ENCODE measurements at places on chromosomes 3 and 15.

GRCh38 chr15:74903676-74904075, 3.0 kb downstream of the FAM219B start:
- DNase-seq, result no peak

GRCh38 chr3:195895861-195896360, 12.4 kb downstream of the TNK2 start:
- no peak for DNase-seq

DNA sequence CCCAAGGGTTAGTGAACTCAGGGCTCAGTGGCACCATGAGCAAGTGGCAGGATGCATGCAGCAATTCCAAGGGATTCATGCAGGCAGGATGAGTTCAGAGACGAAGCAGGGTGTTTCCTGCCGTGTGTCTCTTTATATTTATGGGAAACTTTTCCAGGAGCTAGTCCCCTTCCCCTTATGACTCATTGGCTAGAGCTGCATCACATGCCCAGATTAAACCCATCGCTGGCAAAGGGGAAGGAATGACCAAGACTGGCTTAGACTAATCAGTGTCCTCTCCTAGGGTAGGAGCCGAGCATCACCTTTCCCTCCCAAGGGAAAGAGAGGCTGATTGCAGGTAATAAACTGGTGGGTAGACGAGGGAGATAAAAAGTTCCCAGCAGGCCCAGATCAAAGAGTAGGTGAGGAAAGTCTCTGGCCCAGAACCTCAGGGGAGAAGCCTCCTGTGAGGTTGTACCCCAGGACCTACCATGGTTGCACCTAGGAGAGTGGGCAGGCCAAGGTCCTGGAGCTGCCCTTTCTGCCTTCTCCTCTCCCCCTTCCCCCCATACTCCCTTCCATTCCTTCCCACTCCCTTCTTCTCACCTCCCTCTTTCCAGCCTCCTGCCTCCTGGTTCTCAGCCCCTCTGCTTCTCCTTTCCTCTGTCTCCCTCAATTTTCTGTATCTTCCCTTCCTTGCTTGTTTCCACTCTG, 67.8 kb upstream of the ITGA11 start:
- no peak for DNase-seq

DNA sequence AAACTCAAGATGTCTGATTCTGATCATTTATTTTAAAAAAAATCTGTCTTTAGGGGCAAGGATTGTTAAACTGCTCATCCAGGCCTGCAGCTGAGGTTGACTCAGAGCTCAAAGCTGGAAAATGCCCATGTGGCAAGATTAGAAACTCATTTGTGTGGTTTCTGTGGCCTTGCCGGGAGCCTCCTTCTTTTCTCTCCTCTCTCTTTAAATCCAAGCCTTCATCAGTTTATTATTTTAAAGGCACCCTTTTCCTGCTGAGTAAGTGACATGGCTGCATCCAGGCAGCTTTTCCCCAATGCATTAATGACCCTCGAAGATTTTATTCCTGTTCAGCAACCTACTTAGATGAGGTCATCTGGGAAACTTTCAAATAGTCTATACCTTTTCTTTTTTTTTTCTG, 221.3 kb upstream of the CDIN1 start:
- DNase-seq, result no peak

DNA sequence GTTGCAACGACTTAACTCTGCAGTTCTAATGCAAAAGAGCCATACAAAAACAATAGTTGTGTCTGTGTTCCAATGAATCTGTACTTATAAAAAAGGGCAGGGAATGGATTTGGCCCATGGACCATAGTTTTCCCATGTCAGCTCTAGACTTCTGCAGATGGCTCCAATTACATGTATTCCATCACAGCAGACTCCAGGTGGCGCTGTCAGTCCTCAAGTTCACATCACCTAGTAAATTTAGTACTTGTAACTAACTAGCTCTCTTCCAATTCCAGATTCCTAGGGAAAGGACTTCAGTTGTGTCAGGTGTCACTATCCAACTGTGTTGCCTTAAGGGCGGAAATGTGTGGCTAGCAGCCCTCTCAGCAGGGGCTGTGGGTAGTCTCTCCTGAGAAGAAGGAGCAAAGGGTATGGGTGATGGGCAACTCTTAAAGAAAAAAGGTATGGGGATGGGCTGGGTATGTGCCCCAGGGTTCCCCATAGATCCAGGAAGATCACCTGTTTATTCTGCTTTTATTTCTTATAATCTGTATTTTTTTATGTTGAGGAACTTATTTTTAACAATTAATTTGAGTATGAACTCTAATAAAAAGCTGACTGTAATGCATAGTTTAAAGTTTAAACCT, 36.2 kb downstream of the BBS4 start:
- no peak for DNase-seq

DNA sequence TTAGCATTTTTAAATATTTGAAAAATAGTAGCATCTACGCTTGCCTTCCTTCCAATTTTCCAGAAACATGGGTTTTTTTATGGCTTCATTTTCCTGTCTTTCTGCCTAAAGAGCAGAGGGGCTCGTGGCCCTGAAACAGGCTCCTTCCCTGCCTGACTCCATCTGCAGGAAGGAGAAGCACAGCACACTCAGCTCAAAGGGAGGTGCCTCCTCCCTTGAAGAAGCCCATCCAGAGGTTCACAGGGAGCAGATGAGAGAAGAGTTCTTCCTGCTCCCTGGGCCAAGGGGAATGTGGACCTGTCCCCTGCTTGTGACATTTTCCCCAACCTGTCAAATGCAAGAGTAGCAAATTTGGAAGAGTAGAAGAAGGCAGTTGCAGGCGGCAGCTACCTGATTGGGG, 55.8 kb downstream of the BBX start:
- DNase-seq, result no peak

DNA sequence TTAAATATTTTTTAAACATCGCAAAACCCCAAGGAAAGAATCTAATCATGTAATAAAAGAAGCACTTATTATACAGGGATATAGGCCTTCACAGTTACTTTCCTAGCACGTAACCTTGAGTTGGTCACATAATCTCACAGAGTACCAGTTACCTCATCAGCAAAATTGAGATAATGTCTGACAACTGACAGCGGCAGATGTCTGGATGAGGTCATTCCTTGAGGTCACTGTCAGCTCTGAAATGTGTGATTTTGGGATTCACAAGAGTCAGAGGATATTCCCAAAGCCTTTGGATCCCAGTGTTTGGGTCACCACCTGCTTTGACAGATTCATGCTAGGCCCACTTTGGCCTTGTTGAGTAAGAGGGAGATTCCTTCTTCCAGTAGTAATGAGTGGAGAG, 151.4 kb upstream of the SEMA6D start:
- no peak for DNase-seq

DNA sequence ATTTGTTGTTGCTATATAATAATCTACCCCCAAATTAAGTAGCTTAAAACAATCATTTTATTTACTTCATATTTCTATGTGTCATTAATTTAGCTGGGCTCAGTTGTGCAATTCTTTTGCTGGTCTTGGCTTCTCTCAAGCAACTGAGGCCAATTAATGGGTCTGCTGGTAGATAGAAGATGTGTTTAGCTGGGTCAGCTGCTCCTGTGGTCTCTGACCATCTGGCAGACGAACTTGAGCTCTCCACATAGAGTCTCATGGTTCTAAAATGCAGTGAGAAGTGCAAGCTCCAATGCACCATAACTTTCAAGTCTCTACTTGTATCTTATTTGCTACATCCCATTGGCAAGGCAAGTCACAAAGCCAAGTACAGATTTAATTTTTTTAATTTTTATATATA, 515.6 kb downstream of the ZIC1 start:
- DNase-seq, result no peak

DNA sequence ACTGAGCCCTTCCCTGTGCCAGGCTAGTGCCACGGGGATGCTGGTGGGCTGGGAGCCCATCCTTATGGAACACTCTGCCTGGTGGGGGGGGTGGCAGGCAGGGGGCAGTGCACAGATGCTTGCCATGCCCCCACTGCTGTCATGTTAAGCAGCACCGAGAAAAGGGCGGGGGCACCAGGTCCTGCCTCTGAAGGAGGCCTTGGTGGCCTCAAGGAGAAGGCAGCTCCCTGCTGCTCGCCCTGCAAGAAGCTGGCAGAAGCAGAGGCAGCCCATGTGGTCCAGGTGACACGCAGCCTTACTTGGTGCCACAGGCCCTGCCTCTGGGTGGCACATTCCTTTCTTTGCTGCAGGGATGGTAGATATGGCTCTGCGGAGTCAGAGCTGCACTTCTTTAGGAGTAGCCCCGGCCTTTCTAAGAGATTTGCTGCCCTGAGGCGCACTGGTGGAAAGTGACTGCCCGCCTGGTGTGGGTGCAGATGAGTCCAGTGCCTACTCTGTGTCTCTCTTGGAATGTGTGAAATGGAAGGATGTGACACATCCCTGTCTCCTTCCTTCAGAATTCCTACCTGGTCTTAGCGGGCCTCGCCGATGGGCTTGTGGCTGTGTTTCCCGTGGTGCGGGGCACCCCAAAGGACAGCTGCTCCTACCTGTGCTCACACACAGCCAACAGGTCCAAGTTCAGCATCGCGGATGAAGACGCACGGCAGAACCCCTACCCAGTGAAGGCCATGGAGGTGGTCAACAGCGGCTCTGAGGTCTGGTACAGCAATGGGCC, 145.8 kb downstream of the LRRK1 start:
- DNase-seq, result no peak

GRCh38 chr3:10520072-10520471, 14.7 kb upstream of the ATP2B2 start:
- no peak for DNase-seq

GRCh38 chr3:123834631-123835030, 49.5 kb downstream of the MYLK start:
- DNase-seq, result no peak

GRCh38 chr3:152205097-152205593, 63.6 kb upstream of the MBNL1 start:
- no peak for DNase-seq

DNA sequence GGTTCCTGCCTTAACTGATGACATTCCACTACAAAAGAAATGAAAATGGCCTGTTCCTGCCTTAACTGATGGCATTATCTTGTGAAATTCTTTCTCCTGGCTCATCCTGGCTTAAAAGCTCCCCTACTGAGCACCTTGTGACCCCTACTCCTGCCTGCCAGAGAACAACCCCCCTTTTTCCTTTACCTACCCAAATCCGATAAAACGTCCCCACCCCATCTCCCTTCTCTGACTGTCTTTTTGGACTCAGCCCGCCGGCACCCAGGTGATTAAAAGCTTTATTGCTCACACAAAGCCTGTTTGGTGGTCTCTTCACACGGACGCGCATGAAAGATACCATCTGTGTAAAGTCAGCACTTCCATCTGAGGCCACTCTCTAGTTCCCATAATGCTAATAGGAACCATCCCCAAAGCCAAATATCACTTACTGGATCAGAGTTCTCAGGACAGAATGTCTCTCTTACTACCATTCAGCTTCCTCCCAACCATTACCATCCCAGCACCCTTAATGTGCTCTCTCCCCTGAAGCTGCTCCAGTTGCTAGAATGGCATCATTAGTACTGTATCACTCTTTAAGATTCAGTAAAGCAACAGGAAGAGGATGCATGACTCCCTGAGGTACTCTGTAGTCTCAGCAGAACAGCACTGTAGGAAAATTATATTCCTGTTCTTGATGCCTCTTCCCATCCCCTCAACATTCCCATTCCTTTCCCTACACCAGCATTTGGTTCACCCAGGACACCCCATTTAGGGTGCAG, 2.3 kb upstream of the HRG start:
- no peak for DNase-seq
